ENCODE measurements at places on chromosomes 2 and 18.
A peak's percentile ranks its signal among the peaks of the same experiment; 100 is the strongest.

DNA sequence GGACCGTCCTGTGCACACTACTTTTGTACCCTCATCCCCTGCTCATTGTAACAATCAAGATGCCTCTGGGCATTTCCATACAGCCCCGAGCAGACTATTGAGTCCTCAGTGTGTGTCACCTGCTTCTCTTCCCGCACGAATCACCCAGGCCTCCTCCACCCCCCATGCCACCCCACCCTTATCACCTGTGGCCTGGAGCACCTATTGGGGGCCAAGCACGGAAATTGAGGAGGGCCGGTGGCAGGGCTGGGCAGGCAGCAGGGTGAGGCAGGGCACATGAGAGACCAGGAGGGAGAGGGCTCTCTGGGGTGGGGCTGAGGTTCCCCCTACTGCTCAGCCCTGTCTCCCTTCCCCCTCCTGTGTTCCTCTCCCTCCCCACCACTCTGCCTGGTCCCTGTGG lies 4.3 kb upstream of the NIFK start:
- DNase-seq: no peak

GRCh38 chr18:24601585-24601984 lies 141.1 kb downstream of the HRH4 start:
- no peak for DNase-seq

DNA sequence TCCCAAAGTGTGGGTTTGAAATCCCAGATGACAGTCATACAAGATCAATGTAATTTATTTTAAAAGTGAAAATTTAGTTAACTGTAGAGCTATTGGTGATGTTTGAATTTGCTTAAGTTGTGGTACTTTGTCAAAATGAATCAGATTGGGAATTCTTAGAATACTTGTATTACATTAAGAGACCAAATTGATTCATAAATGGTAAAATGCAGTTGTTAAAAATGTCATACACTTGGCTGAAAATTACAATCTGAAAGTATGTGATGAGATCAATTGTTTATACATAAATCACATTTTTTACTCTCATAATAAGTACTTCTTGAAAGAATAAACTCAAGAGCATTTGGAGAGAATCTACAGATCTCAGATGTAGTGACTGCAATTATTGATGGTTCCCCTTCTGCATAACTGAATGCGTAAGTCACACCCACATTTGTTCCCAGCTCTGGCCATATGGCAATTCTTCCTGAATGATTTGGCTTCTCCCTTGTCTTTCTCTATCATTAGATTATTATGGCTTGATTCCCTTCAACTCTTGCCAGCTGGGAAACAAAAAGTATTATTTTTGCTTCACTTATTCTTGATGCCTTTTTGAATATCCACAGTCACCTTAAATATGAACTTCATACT lies 558.5 kb downstream of the CPS1 start:
- no peak for DNase-seq

- peak; percentile 32 for DNase-seq
These were observed 384.6 kb downstream of the PLCL1 start for GRCh38 chr2:198188982-198189381.

All from COLO829 (cell line).